Tibial nerve (tissue), 4 donors: ENCODE measurements at places on chromosomes 5 and 9. TPM values are rescaled to one million over a fixed set of nuclear protein-coding genes. Genes with fewer than 3 reads are reported as not detected.

DNA sequence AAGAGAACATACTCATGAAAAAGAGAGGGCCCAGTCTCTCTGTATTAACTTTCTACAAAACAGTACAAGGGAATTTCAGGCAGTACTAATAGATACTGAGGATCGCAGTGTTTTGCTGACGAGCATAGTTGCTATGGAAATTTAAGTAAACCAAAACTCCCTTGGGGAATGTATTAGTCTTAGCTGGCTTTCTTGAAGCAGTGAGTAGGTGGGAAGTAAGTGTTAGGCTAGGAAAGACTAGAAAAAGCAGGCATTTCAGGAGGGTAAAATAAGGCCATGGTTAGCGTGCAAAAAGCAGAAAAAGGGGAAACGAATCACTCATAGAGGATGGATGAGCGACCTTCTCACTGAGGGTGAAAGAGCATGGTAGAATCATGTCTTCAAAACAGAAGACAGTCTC is 84.3 kb upstream of the ACTBL2 start:
- no peak overlapping the region for H3K27ac ChIP-seq
- no peaks in the 10 kb centered on the region for H3K27me3 ChIP-seq
- H3K36me3 ChIP-seq, result no peaks in the 10 kb centered on the region
- H3K4me1 ChIP-seq, result peaks cover 24% of the 10 kb centered on the region

- no peak for DNase-seq
- no peaks in the 10 kb centered on the region for H3K36me3 ChIP-seq
- H3K27me3 ChIP-seq, result no peaks in the 10 kb centered on the region
- H3K4me1 ChIP-seq, result no peaks in the 10 kb centered on the region
- H3K4me3 ChIP-seq, result no peak overlapping the region
These were observed 52.1 kb upstream of the PITX1 start for GRCh38 chr5:135085936-135086725.

GRCh38 chr5:124952079-124952478 is 205.6 kb upstream of the ZNF608 start:
- no peak overlapping the region for H3K27ac ChIP-seq
- DNase-seq, result no peak
- H3K4me3 ChIP-seq, result no peak overlapping the region
- H3K27me3 ChIP-seq, result no peaks in the 10 kb centered on the region
- H3K36me3 ChIP-seq, result no peaks in the 10 kb centered on the region

GRCh38 chr9:16974436-16974835 is 104.0 kb upstream of the BNC2 start:
- no peaks in the 10 kb centered on the region for H3K27me3 ChIP-seq
- no peak overlapping the region for H3K27ac ChIP-seq
- no peak overlapping the region for H3K4me3 ChIP-seq
- no peaks in the 10 kb centered on the region for H3K36me3 ChIP-seq
- no peak for DNase-seq

DNA sequence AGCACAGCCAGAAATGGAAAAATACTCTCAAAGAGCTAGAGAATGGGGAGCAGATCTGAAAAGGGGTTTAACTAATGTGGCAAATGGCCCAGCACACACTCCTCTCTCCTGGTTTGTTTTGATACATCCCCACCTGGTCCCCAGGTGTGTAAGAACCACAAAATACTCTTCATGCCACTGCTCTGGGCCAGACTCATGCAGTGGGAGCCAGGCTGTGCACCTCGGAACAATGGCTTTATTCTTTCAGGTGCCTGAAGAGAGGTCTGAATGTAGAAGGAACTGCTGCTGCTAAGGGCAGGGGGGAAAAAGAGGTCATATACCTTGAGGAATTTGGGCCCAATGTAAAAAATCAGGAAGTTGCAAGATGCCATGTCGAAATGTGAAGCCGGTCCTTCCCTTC is 123.9 kb upstream of the ADAMTSL1 start:
- DNase-seq, result no peak
- H3K4me1 ChIP-seq, result no peaks in the 10 kb centered on the region
- H3K27me3 ChIP-seq, result no peaks in the 10 kb centered on the region
- no peaks in the 10 kb centered on the region for H3K36me3 ChIP-seq

DNA sequence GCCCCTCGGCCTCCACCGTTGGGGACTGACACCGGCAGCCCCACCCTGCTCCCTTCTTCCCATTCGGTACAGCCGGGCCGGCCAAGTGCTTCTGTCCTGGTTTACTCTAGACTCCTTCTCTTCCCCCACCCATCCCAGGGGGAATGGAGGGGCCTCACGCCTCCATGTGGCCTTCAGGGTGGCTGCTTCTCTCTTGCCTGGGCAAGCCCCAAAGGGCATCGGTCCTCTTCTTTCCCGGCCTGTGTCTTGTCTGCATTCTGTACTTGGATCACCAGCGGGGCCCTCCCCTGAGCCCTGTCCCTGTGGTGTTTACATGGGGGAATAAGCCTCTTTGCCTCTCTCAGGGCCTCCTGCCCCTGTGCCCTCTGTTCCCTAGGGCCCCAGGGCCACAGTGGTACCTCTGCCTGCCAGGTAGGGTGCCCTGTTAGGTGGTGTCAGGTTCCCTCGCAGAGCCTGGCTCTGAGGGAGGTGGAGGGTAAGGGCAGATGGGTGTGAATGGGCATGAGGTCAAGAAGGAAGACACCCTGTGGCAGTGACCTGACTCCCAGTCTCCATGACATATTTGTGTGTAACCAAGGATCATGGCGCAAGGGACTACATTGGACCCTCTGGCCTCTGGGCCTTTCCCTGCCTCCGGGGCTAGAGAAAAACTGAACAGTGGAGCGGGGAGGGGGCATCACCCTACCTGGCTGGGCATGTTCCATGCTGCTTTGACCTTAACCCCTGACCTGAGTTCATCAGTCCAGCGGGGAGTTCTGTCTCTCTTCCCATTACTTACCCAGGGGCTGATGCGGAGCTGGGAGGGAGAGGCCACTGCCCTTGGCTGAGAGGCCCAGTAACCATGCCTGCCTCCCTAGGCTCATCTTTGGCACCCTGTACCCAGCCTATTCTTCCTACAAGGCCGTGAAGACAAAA is 1.6 kb downstream of the REEP2 start:
- H3K27ac ChIP-seq, result no peak overlapping the region
- no peak for DNase-seq
- no peaks in the 10 kb centered on the region for H3K27me3 ChIP-seq

SOHLH1 gene
- total RNA-seq, result not detected

DNA sequence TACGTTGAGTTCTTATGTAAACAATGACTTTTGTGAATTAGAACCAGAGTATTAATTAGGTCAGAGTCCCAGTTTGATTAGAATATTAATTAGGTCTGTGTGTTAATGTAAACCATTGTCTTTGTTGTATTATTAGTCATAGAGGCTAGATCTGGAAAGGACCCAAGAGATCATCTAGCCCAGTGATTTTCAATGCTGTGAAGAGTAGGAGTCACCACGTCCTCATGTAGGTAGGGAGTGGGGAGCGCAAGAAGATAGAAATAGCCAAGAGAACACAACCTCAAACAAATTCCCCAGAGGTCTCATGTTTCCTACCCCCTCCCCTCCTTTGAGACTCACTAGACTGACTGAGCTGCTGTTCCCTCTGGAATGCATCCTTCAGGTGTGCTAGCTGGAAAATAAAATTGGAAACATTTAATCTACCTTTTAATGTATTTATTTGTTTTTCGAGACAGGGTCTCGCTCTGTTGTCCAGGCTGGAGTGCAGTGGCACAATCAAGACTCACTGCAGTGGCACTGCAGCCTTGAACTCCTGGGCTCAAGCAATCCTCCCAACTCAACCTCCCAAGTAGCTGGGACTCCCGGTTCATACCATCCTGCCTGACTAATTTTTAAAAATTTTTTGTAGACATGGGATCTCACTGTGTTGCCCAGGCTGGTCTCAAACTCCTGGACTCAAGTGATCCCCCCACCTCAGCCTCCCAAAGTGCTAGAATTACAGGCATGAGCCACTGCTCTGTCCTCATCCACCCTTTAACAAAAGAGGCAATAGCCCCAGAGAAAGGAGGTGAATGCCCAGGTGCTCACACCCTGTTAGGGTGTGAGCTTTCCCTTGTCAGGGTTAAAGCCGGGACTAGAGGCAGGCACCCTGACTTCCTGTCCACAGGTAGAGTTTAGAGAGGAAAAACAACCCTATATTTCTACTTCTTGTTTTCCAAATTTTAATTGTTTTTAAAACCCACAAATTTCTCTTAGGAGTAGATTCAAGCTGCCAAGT is 92.9 kb downstream of the INIP start:
- H3K27me3 ChIP-seq, result no peaks in the 10 kb centered on the region
- no peak overlapping the region for H3K4me3 ChIP-seq
- no peaks in the 10 kb centered on the region for H3K36me3 ChIP-seq
- DNase-seq, result no peak
- H3K27ac ChIP-seq, result no peak overlapping the region

HAVCR1 gene
- total RNA-seq, result 0.42 TPM
